ENCODE measurements at places on chromosomes 12 and 14. TPM values are rescaled to one million over a fixed set of nuclear protein-coding genes. Genes with fewer than 3 reads are reported as not detected.

- DNase-seq: no peak
Observed at GRCh38 chr12:57145460-57146059, 1.9 kb downstream of the LRP1-AS start.

The ERH gene
- total RNA-seq: 192 TPM

DNA sequence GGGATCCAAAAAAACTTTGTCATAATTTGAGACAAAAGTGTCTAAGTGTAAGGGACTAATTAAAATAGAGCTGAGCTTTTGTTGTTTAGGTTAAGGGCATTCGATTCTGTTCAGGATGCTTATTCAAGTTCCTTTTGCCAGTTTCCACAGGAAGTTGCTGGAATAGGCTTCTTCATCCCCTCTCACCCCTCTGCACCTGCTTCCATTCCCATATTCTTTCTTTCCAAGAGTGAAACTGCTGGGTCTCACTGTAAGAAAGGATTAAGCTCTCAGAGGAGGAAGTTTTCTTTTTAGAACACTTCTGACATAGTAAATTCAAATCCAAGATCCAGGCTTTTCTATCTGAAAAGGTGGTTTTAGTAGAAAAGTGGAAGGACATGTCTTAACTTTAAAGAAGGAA, 61.4 kb downstream of the POLR3B start:
- DNase-seq: no peak

DNA sequence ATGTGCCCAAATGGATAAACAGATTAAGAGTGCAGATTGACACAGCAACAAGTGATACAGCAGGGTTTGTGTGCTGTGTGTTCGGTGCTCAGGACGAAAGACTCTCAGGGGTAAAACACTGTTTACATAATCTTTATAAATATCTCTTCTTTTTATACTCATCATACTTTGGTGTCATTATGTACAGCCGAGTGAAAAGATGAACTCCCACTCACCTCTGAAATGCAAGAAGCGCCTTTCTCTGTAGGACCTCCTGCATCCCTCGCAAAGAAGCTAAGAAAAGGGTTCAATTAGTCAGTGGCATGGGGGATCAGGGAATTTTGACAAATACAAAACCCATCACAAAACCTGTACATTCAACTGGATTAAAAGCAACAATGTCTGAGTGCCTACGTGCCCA, 163.6 kb downstream of the TTC7B start:
- no peak for DNase-seq

- no peak for DNase-seq
Observed at GRCh38 chr12:101923045-101923718, 45.8 kb downstream of the DRAM1 start.

- no peak for DNase-seq
Observed at GRCh38 chr12:130825771-130826150, 13.3 kb downstream of the STX2 start.

- DNase-seq: no peak
Observed at GRCh38 chr12:84355561-84355960, 557.0 kb downstream of the SLC6A15 start.

- no peak for DNase-seq
Observed at GRCh38 chr14:44979740-44980356, 17.9 kb downstream of the TOGARAM1 start.

- no peak for DNase-seq
Observed at GRCh38 chr14:90440021-90440451, 43.2 kb downstream of the CALM1 start.

DNA sequence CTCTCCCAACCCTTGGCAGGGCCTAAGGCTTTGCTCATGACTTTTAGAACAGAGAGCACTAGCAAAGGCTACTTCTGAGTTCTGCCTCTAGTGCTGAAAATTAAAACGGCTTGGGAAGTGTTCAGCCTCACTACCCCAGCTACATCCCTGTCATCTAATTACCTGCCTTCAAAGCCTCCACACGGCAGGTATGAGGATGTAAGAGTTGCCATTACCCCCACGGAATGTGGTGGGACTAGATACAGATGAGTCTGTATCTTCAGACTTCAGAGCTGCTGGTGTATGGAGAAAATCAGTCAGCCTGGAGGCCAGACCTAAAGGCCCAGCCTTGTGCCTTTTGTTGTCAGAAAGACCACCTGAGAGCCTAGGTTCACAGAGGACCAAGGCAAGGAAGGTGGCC, 214.6 kb upstream of the NOS1 start:
- no peak for DNase-seq

- no peak for DNase-seq
Observed at GRCh38 chr14:50027816-50028215, 88.6 kb downstream of the VCPKMT start.

DNA sequence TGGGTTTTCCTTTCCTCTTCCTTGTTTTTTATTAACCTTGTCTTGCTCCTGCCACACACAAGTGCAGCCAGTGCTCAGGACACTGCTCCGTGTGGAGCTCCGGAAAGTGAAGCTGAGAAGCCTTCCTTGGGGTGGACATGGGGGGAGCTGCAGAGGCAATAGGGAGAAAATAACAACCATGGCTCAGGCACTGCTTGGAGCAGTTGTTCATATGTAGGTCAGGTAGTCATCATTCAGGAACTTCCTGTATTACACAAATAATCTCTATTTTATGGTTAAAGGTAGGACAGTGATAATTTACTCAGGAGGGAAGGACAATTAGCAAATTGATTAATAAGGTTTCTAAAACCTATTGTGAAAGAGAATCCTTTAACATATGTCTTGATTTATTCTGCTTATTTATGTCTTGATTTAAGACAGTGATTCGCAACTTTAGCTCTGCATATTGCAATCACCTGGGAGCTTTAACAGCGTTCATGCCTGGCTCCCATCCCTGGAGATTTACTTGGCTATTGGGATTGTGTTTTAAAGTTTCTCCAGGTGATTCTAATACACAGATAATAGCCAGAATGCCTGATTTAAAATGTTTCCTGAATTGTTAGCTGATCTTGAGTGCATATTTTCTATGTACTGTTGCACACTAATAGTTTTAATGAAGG, 92.1 kb downstream of the ETV6 start:
- DNase-seq: no peak

DNA sequence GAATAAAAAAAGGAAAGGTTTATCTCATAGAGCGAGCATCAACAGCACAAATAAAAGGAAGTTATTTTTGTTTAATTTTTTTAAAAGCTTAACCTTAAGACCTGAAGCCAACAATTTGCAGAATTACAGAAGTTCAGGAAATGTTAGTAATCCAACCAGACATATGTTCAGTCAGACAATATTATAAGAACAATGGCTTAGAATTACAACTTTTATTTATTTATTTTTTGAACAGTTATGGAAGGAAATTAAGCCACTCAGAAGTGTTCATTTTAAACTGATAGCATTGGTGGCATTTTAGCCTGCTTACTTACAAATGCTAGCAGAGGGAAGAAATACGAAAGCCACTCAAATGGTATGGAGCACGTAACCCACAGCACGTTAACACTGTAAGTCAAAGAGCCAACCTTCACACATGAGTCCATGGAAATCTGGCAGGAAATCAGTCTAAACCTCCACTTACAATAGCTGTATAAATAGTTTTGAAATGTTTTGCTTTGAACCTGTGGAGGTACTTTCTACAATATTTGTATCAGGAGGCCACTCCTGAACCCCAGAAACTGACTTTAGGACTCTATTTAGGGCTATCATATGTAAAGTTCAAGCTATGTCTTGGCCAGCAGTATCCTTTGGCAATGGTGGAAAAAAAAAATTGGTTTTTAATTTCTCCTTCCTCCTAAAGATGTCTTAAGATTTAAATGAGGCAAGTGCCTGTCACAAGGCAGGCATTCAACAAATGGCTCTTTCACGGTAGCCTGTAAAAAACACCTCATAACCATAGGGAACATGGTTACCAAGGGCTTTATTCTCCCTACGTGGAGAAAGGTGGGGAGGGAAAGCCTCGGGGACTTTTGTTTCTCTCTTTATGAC, 102.3 kb downstream of the ITPR2 start:
- no peak for DNase-seq

The FGFR1OP2 gene
- total RNA-seq: 56.0 TPM

- DNase-seq: no peak
Observed at GRCh38 chr14:74611650-74612349, at the start of gene LTBP2. Gene LTBP2 (minus strand): TSS chr14:74612237. CDS start chr14:74611944, 293 bp downstream.

DNA sequence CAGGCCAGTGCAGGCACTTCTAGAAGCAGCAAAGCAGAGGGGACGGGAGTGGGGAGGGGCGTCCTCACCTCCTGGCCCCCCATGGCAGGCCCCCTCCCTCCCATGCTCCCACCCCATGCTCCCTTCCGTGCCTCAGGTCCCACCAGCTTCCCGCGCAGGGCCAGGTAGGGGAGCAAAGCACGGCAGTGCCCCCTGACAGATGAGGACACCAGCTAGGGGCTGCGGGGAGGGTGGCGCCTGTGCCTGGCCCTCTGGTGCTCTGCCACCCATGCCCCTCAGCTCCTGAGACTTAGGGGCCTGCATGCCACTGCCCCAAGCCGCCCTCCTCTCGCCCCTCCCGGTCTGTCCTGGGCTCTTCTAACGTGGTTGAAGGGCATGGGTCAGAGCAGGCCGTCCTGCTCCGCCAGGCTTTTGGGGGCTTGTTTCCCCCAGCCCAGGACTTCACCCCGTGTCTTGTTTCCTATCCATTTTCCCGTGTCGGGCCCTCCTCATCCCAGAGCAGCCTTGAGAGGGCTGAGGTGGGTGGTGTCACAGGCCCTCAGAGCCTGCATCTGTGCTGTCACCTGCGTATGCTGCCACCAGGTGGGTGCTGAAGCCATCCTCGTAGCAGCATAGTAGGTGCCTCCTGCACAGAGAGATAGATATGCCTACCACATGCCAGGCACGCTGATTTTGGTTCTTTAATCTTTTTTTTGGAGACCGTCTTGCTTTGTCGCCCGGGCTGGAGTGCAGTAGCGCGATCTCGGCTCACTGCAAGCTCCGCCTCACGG, 10.2 kb downstream of the TRMT61A start:
- no peak for DNase-seq

- DNase-seq: no peak
Observed at GRCh38 chr12:5661811-5662210, 229.9 kb downstream of the NTF3 start.

The FAR2 gene
- 11.6 TPM for total RNA-seq

The BORCS5 gene
- 6.0 TPM for total RNA-seq

DNA sequence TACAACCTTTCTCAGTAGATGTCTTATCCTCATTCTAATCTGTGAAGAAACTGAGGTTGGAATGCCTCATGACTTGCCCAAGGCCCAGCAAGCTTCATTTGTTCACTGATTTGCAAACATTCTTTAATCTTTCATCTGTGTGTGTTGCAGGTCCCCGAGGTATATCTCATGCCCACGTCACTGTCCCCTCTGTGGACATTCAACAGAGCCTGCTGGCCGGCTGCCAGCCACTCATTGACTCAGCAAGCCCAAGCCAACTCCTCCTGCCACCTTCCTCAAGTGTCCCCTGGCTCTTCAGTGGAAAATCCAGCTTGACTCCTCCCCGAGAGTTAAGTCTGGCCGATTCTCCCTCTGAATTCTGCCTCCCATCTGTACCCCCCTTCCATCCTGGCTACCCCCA, 1.9 kb upstream of the DCAF4 start:
- DNase-seq: no peak

The GMFB gene
- 29.7 TPM for total RNA-seq

The AMN gene
- total RNA-seq: 2.0 TPM

- no peak for DNase-seq
Observed at GRCh38 chr12:52083638-52083996, 4.1 kb downstream of the SMIM41 start.

DNA sequence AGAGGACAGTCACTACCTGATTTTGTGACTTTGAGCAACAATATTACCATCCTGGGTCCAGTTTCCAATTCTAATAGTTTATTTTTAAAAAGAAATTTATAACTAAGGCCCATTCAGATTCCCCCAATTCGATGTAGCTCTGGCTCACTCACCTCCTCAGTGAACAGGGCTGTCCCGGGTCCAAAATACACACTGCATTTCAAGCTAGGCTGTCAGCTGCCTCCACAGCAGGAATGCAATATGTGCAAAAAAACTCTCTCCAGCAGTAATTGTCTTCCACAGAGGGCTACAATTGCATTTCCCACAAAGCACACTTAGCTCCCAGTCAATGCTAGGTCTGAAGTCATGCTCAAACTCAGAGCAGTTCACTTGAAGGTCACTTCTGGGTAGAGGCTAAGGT, 39.3 kb upstream of the ZNF641 start:
- DNase-seq: no peak

GRCh38 chr12:26389343-26389742, 194.0 kb downstream of the SSPN start:
- DNase-seq: no peak

DNA sequence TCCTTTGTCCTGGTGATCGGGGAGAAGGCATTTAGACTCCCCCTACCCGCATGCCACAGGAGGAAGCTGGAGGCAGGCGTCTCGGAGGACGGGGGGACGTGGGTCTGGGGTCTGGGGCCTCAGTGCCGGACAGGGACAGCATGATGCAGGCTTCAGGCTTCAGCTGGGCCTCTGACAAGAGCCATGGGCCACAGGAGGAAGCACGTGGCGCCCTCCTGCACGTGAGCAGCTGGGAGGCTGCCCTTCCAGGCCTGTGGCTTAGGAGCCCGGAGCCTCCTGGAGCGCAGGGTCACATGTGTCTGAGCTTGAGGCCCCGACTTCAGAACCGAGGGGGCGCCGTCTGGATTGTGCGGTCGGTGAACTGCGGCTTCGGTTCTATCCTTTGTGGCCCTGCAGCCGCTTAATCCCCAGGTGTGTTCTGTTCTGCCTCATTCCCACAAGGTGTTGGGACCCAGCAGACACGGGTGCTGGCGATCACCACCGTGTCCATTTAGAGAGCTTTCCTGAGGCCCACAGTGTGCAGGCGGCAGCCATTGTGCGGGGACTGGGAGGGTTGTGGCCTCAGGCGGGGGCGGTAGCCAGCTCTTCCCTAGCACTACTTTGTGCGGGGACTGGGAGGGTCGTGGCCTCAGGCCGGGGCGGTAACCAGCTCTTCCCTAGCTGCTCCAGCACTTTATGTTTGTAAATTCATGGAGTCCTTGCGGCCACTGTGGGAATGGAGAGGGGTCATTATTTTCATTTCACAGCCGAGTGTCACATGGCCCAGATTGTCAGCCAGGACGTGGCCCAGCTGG, 150.2 kb downstream of the ADGRD1 start:
- no peak for DNase-seq

GRCh38 chr12:130796985-130797686, 41.9 kb downstream of the STX2 start:
- DNase-seq: no peak

DNA sequence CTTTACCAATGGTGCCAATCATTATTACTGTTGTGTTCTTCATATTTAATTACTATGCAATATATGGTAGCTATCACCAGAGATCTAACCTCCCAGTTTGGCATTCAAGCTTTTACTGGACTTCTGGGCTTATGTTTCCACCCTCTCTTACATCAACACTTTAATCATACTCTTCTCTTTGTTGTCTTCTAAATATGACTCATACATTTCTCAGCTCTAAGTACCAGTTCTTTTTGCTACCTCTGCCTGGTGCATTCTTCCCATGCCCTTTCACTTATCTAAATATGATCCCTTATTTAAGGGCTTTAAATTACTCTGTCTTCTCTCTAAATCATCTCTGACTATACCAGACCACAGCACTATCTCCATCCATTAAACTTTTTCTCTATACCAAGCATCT, 246.1 kb upstream of the CCDC196 start:
- no peak for DNase-seq

The CPNE6 gene
- 0.05 TPM for total RNA-seq

GRCh38 chr12:47746523-47746922, 12.2 kb downstream of the RAPGEF3 start:
- no peak for DNase-seq
